ENCODE measurements at places on chromosomes 1 and 21. TPM values are rescaled to one million over a fixed set of nuclear protein-coding genes. Genes with fewer than 3 reads are reported as not detected.

DNA sequence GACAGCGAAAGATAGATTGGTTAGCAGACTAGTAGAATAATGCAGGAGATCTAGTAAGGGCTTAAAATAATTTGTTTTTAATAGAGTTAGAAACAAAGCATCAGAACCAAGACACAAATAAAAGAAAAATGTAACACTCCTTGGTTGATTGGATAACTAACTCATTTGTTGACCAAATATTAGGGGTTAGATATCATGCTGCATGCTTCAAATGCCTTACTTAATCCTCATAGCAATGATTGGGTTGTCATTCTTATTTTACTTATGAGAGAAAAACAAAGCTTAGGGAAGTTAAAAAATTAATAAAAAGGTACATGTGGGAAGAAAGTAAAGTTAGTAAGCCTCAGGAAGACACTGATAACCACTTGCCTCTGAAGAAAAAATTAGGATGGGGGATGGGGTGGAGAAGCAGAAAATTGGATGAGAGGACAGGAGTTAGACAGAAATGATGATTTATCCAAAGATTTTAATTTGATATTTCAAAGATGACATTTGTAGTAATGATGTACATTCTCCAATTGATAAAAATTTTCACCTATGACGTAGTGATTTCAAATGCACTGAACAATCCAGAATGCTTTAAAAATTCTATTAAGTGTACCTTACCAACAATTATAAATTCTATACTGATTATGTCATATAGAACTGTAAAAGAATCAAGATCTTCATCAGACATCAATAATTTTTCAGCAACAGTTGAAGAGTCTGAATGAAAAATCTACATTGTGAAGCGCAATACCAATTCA, 374.7 kb downstream of the COL11A1 start:
- no peaks in the 10 kb centered on the region for H3K27me3 ChIP-seq
- no peaks in the 10 kb centered on the region for H3K4me1 ChIP-seq

DNA sequence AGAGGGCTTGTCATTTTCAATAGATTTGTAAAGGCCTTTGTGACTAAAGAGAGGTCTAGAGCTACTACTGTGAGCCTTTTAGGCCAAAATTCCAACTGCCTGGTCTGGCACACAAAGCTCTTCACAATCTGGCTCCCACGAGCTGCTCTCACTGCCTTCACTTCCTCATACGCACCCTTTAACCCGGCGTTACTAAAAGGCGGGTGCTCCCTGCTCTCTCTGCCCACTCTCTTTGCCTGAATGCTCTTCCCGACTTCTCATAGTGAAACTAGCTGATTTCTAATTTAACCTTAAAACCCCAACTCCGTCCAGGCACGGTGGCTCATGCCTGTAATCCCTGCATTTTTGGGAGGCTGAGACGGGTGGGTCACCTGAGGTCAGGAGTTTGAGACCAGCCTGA, 14.2 kb downstream of the BSDC1 start:
- H3K36me3 ChIP-seq, result peaks cover 70% of the 10 kb centered on the region
- no peak overlapping the region for H3K4me3 ChIP-seq
- no peak overlapping the region for H3K27ac ChIP-seq
- H3K27me3 ChIP-seq, result no peaks in the 10 kb centered on the region

FAM131C gene
- polyA plus RNA-seq, result not detected

FCAMR gene
- not detected for polyA plus RNA-seq

DNA sequence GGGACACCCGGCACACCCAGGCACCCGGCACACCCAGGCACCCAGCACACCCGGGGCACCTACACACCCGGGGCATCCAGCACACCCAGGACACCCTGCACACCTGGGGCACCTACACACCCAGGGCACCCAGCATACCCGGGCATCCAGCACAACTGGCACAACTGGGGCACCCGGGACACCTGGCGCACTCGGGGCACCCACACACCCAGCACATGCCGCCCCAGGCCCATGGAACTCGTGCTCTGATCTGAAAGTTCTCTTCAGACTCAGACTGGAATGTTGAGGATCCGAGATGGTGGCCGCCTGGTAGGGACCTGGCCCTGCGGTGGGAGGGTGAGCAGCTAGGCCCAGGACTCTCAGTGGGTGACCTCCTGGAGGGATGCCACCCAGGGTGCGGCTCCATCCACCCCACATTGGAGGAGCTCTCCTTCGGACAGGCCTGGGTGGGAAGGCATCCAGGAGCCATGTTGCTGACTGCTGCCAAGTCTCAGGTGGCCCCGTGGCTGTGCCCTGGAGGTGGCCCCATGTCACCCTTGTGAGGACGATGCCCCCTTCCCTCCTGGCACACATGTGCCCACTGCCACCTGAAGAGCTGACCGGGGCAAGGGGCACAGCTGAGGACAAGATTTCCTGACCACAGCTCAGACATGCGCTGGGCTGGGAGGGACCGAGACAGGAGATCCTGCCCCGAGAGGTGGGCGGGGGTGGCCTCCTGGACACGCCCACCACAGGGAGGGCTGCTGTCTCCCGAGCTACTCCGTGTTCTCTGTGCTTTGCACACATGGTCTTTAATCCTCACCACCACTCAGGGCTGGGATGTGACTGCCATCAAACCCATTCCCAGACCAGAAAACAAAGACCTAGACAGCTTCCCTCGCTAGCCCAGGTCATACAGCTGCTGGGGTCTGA, 37.0 kb downstream of the UBE2G2 start:
- peaks cover 20% of the 10 kb centered on the region for H3K4me1 ChIP-seq
- H3K27me3 ChIP-seq, result no peaks in the 10 kb centered on the region
- H3K4me3 ChIP-seq, result no peak overlapping the region
- H3K36me3 ChIP-seq, result no peaks in the 10 kb centered on the region

SIK1 gene
- polyA plus RNA-seq, result 0.62 TPM

DNA sequence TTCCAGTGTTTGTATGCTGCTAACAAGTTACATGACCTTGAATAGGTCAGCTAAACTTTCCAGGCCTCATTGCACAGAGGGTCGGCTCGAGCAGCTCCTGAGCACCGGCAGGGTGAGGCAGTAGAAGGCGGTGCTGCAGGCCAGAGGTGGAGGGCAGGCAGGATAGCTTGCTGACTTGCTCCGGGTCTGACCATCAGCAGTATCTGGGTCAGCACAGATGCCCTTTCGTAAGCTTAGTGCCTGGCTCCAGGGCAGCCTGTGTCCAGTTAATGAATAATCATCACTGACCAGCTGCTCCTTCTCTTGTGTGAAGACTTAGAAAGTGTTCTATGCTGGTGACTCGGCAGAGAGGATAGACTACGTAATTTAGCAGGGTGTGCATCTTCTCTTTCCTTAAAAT, 6.9 kb downstream of the MAPKAPK2 start:
- H3K4me3 ChIP-seq, result no peak overlapping the region
- DNase-seq, result no peak
- no peak overlapping the region for H3K27ac ChIP-seq
- no peaks in the 10 kb centered on the region for H3K36me3 ChIP-seq

GRCh38 chr21:43370888-43371570, 55.9 kb downstream of the SIK1 start:
- no peaks in the 10 kb centered on the region for H3K36me3 ChIP-seq
- no peak for DNase-seq
- H3K4me1 ChIP-seq, result no peaks in the 10 kb centered on the region
- no peak overlapping the region for H3K27ac ChIP-seq
- H3K27me3 ChIP-seq, result no peaks in the 10 kb centered on the region
- H3K4me3 ChIP-seq, result no peak overlapping the region

DNA sequence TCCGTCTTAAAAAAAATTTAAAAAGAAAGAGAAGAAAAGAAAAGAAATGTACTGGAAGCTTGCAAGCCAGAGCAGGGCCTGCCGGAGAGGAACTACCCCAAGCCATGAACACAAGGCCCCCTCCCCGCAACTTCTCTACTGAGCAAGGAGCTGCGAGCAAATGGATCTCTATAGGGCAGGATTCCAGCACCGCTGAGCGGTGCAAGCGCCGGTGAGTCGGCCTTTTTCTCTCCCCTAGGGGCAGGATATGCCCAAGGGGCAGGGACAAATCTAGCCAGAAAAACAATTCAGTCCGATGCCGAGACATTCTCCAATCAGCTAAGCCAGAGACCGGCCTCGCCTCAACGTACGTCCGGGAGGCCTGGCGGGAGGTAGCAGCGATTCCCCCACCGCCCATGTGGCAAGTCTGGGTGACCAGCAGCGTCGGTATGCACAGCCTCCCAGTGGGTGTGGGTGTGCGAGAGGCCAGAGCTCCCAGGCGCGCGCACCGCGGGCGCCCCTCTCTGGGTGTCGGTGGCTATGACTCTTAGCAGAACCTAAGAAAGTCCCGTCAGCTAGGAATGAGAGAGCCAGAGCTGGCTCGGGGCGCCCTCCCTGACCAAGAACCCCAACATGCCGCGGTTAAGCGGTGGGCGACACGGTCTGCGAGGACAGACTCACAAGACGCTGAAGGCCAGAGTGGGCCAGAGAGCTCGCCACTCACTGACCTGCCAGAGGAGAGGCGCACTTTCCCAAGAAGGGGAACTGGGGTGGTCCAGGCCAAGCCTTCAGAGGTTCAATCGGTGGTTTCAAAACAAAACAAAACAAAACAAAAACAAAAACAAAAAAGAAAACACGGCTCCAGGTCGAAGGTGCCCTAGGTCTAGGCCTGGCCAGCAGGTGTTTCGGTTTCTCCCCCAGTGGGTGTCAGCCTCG, 1.9 kb downstream of the CSMD2 start:
- no peak overlapping the region for H3K4me3 ChIP-seq
- H3K27me3 ChIP-seq, result peaks cover 11% of the 10 kb centered on the region
- DNase-seq, result no peak
- H3K4me1 ChIP-seq, result no peaks in the 10 kb centered on the region
- H3K36me3 ChIP-seq, result no peaks in the 10 kb centered on the region

- no peaks in the 10 kb centered on the region for H3K27me3 ChIP-seq
- DNase-seq, result no peak
- H3K4me1 ChIP-seq, result no peaks in the 10 kb centered on the region
- no peak overlapping the region for H3K4me3 ChIP-seq
- no peaks in the 10 kb centered on the region for H3K36me3 ChIP-seq
Observed at GRCh38 chr1:54124472-54124871, 28.3 kb downstream of the CDCP2 start.

GRCh38 chr1:231836227-231836893, 209.8 kb downstream of the DISC1 start:
- no peak overlapping the region for H3K27ac ChIP-seq
- DNase-seq, result no peak
- no peaks in the 10 kb centered on the region for H3K27me3 ChIP-seq
- no peaks in the 10 kb centered on the region for H3K4me1 ChIP-seq
- H3K36me3 ChIP-seq, result no peaks in the 10 kb centered on the region

DNA sequence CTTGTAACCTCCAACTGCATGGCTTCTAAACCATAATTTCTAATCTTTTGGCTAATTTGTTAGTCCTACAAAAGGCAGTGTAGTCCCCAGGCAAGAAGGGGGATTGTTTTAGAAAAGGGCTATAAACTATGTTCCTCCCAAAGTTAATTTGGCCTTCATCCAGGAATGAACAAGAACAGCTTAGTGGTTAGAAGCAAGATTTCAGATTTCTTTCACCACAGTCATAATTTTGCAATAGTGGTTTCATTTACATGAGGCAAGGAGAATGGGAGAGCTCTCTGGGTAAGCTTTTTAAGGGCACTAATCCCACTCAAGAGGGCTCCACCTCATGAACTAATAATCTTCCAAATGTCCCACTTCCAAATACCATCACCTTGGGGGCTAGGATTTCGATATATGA, 1353.9 kb downstream of the NCAM2 start:
- no peak overlapping the region for H3K4me3 ChIP-seq
- H3K4me1 ChIP-seq, result no peaks in the 10 kb centered on the region

GJA8 gene
- polyA plus RNA-seq, result not detected

- no peaks in the 10 kb centered on the region for H3K4me1 ChIP-seq
- H3K36me3 ChIP-seq, result no peaks in the 10 kb centered on the region
- H3K27me3 ChIP-seq, result no peaks in the 10 kb centered on the region
- DNase-seq, result no peak
- H3K4me3 ChIP-seq, result no peak overlapping the region
Observed at GRCh38 chr1:11913291-11913690, 12.9 kb downstream of the KIAA2013 start.

CBS gene
- not detected for polyA plus RNA-seq

TMPRSS15 gene
- polyA plus RNA-seq, result not detected

- no peak overlapping the region for H3K27ac ChIP-seq
- H3K36me3 ChIP-seq, result peaks cover 25% of the 10 kb centered on the region
- H3K4me3 ChIP-seq, result no peak overlapping the region
Observed at GRCh38 chr21:44093761-44094160, 13.4 kb upstream of the PWP2 start.

- H3K4me3 ChIP-seq, result no peak overlapping the region
- DNase-seq, result no peak
- no peaks in the 10 kb centered on the region for H3K27me3 ChIP-seq
Observed at GRCh38 chr1:210616356-210616755, 287.7 kb downstream of the HHAT start.

GRCh38 chr1:89610457-89611011, 22.4 kb upstream of the LRRC8C start:
- peaks cover 74% of the 10 kb centered on the region for H3K4me1 ChIP-seq
- peak; percentile 47 for DNase-seq
- peak overlapping the region; percentile 57 for H3K4me3 ChIP-seq
- peak overlapping the region; percentile 18 for H3K27ac ChIP-seq
- H3K36me3 ChIP-seq, result no peaks in the 10 kb centered on the region

- H3K4me1 ChIP-seq, result peaks cover 21% of the 10 kb centered on the region
- no peak overlapping the region for H3K27ac ChIP-seq
- no peaks in the 10 kb centered on the region for H3K36me3 ChIP-seq
Observed at GRCh38 chr21:41895643-41896493, 16.7 kb upstream of the PRDM15 start.

- DNase-seq, result no peak
- no peaks in the 10 kb centered on the region for H3K4me1 ChIP-seq
- no peaks in the 10 kb centered on the region for H3K27me3 ChIP-seq
- H3K4me3 ChIP-seq, result no peak overlapping the region
- H3K27ac ChIP-seq, result no peak overlapping the region
Observed at GRCh38 chr1:42753070-42753469, 13.0 kb upstream of the CLDN19 start.

MYOM3 gene
- not detected for polyA plus RNA-seq

All from CD8-positive, alpha-beta memory T cell (primary cell).